Fibroblast of the aortic adventitia (primary cell): ENCODE measurements at places on chromosomes 1 and 21. TPM values are rescaled to one million over a fixed set of nuclear protein-coding genes. Genes with fewer than 3 reads are reported as not detected.
A peak's percentile ranks its signal among the peaks of the same experiment; 100 is the strongest.

Gene JAM2
- total RNA-seq = 1.1 and 3.0 TPM in 2 replicates

Gene PLEKHA6
- 3.6 and 5.1 TPM in 2 replicates for total RNA-seq

Gene TSPAN1
- 0.81 TPM in 1 of 2 replicates, not detected in the other for total RNA-seq

Gene SLC2A5
- 0.90 and 1.1 TPM in 2 replicates for total RNA-seq

Gene CFAP141
- total RNA-seq = not detected in 2 replicates

GRCh38 chr1:19973616-19974015 is 5.8 kb downstream of the PLA2G2A start:
- DNase-seq = peak; percentile 13

DNA sequence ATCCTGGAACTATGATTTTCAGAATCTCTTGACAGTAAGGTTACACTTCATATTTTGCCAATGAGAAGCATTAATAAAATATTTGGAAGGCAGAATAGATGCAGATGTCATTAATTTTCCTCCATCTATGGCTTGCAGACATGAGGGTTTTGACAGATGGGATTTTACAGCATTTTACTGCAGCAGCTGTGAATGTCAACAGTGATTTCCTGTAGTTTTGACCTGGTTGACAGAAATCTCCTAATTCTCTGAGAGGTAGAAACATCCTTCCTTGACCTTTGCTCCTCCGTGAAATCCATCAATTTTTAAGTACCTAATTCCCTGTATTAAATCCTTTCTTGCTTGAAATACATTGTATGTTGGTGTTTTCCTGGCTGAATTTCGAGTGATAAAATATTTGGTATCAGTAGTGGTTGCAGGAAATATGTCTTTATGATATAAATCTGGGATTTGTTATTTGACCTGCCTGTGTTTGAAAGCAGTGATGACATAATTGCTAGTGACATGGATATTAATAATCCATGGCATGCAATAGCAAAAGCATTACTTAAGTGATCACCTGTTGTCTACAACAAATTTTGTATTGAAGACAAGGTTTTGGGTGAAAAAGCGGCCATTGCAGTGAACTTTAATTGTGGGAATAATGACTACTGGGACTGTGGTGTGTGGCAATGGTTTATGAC is 73.9 kb downstream of the HLX start:
- DNase-seq = no peak

DNA sequence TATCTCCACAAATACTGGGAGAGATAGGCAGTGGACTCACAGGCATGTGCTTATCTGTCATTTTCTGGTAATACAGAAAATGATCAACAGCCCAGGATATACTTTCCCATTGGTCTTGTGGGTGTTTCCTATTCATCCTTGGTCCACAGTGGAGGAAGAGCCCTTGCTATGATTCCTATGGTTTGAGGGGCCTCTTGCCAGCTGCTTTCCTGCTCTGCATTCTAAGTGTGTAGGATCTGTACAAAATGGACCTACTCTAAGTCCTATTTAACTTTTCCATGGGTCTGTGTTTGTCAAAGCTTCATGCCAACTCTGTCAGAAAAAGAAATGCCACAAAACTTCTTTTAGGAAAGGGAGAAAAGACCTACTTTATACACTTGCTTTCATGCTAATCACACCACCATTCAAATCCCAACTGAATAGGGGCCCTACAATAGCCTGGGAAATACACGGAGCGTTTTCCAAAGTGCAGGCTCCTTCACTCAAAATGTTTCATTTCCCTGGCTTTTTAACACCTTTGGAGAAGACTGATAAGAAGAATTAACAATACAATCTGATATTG is 16.4 kb downstream of the PLPP3 start:
- no peak for DNase-seq

DNA sequence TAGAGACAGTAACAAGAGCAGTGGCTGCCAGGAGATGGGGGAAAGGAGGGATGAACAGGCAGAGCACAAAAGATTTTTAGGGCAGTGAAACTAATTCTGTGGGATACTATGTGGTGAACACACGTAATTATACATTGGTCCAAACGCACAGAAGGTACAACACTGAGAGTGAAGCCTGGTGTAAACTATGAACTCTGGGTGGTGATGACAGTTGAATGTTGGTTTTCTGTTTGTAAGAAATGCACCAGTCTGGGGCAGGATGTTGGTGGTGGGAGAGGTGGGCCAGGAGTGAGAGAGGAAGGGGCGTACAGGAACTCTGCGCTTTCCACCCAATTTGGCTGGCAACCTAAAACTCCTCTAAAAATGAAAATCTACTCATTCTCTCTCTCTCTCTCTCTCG is 50.2 kb upstream of the TIAM1 start:
- DNase-seq = no peak

GRCh38 chr1:246160905-246161304 is 346.2 kb downstream of the SMYD3 start:
- DNase-seq = no peak

GRCh38 chr1:38940339-38941047 is 1.1 kb downstream of the RHBDL2 start:
- no peak for DNase-seq

- no peak for DNase-seq
Measured at GRCh38 chr1:103283841-103284669, 175.7 kb upstream of the COL11A1 start.

- DNase-seq = peak; percentile 88
Measured at GRCh38 chr1:118947790-118948189, 40.4 kb downstream of the TBX15 start.

GRCh38 chr1:226133504-226134123 is 52.9 kb downstream of the ACBD3 start:
- no peak for DNase-seq

GRCh38 chr1:54278941-54279422 is 79.0 kb downstream of the MRPL37 start:
- DNase-seq = peak; percentile 38
